ENCODE measurements at places on chromosomes 3 and 15.

GRCh38 chr3:37324850-37325321 is 150.5 kb upstream of the LRRFIP2 start:
- DNase-seq = no peak

DNA sequence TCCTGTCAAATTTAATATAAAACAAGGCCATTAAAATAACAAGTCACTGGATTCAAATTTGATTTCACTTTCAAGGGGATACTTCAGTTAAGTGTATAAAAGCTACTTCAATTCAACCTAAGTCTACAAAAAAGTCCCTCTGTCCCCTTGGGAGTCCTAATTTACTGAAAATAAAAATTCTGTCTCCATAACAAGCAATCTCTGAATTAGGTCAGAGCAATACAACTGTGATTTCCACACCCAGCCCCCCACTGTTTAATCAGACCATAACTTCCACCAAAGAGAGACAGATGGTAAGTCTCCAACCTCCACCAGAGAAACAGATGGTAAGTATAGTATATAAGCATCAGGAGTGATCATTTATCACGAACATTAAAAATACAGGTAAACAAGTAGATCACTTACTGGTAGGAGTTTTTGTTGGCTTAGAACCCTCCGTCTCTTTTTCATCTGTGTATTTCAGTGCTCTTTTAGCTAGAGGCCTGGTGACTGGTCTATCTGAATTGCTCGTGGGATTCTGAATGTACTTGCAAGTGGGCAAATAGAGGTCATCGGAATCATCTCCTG is 12.1 kb downstream of the SGO1 start:
- no peak for DNase-seq

GRCh38 chr3:42149975-42150374 is 58.8 kb downstream of the TRAK1 start:
- DNase-seq = no peak

GRCh38 chr3:96449346-96449745 is 365.0 kb upstream of the EPHA6 start:
- DNase-seq = no peak

DNA sequence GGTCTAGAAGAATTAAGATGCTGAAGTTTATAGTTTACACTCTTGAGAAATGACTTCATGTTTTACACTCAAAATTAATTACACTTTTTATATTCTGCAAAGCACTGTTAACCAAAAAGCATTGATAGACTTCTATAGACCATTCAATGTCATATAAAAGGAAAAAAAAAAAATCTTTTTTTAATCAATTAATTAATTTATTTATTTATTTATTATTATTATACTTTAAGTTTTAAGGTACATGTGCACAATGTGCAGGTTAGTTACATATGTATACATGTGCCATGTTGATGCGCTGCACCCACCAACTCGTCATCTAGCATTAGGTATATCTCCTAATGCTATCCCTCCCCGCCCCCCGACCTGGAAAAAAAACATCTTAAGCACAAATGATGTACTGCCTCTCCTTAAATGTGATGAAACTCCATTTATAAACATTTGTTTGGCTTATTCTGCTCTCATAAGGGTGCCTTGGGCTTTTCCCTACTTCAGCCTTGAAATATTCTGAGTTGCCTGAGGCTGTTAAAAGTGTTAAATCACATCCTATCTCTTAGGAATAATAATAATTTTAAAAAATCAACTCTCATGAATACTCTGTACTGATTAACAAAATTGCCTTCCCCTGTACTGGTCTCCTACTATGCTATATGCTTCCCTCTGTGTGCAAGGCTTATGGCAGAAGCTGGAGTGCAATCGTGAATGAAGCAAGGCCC is 466.9 kb downstream of the SOX2 start:
- DNase-seq = no peak

GRCh38 chr3:4358273-4358672 is 55.1 kb downstream of the SETMAR start:
- DNase-seq = no peak

GRCh38 chr15:83612898-83613635 is 40.9 kb upstream of the ADAMTSL3 start:
- DNase-seq = no peak

- no peak for DNase-seq
Measured at GRCh38 chr3:117355566-117355965, 646.0 kb downstream of the TUSC7 start.

DNA sequence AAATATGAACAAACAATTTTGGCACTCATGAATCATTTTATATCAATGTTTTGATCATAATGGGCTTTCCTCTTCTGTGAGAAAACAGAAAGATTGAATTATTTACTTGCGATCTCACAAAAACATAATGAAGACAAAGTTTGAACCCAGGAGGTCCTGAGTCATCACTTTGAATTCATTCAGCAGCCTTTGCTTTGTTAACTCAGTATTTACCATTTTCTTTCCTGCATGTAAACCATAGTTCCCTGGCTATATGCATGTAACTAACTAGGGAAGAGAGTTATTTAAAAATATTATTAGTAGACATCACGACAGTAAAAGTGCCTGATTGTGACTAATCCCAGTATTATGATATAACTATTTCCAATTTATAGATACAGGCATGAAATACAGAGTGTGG is 1026.2 kb downstream of the PLOD2 start:
- no peak for DNase-seq

DNA sequence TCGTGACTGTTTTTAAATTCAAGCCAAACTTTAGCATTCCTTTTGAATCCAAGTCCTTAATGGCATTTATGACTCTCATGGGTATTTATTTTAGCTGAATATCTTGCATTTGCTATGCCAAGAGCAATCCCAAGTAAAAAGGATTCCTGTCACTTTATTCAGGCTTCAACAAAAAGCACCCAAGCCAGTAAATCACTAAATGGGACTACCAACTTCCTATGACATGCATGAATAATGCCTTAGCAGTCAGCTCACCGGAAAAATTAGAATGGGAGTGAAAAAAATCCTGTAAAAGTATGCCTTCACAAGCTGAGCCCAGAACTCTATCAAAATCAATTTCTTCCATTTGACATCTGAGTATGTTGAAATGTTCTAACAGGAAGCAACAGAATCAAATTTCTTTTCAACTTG is 1297.9 kb downstream of the ROBO2 start:
- no peak for DNase-seq

DNA sequence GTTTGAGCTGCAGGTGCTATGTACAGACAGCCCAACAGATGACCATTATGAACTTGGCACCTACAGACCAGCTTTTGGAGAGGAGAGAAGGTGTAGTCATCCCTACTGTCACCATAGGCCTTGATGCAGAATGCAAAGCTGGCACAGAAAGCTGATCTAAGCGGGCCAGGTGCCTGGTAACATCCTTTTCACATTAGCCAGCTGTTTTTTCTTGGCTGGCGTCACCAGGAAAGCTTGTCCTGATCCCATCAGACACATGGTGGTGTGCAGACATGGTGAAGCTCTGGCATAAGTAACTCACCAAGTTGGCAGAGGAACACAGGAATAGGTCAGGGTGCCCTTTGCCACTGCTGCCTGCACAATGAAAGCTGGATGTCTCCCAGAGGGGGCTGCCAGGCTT is 97.2 kb upstream of the MB21D2 start:
- no peak for DNase-seq

DNA sequence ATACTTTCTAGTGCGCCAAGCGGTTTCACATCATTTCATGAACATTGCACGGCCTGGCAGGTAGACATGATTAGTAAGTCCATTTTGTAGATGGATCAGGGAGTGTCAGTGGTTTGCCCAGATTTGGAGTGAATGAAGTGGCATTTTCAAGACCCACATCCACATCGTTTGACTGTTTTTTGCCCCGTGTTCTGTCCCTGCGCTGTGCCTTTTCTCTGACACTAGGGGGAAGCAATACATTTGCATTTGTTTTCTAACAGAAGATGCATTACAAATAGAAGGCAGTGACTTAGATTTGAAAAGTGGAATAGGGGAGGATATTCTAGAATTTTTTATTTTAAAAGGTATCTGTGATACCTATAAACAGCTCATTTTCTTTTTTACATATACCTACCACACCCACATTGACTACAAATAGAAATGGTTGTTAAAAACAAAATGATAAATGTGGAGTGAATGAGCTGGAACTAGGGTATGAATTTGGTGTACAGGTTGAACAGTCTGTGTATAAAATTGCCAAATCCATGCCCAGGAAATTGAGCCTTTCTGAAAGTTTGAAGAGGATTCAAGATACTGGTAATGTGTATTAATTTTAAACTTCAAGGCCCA is 98.0 kb downstream of the USP13 start:
- no peak for DNase-seq

- DNase-seq = no peak
Measured at GRCh38 chr15:65336493-65337435, 32.3 kb downstream of the RNU5B-1 start.

DNA sequence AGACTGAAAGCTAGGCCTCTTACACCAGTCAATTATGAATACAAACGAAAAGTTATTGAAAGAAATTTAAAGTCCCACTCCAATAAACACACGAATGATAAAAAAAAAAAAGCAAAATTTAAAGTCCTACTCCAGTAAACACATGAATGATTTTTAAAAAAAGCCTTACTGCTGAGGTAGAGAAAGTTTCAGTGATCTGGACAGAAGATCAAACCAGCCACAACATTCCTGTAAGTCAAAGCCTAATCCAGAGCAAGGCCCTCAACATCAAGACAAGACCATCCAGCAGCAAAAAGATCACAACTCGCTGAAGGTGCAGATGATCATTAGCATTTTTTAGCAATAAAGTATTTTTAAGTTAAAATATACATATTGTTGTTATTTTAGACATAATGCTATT is 95.6 kb upstream of the LIPC start:
- DNase-seq = no peak

DNA sequence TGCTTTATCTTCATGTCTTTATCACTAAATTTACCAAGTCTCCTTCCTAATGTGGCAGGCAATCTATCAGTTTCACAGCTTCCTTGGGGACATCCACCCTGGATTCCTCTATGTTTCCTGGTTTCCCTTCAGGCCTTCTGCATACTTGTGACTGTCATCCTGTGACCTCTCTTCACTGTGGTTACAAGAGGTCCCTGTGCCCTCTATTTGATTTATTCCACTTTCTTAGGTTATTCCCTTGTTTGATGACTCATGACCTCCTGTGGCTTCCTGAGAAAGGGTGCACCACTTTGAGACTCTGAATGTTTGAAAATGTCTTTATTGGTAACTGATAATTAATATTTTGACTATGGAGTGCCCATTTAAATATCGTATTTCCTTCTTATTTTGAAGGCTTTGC is 60.5 kb upstream of the KY start:
- DNase-seq = no peak

DNA sequence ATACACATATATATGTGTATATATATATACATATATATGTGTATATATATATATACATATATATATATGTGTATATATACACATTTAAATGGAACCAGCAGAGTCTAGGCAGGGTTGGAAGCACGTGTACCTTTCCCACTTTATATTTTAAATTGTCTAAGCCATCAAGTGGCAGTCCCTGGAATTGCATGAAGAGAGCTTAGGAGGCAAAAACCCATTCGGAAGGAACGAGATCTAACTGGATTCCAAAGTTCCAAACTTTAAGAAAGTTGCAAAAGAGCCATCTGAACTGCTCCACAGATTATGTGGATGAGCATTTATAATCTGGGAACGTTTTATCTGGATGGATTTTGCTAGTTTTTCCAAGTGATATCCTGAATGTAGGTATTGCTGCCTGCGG is 186.5 kb downstream of the FOXP1 start:
- DNase-seq = no peak

GRCh38 chr3:173397161-173398110 is at the start of gene NLGN1:
Gene NLGN1 (plus strand): TSS chr3:173397744.
- no peak for DNase-seq

DNA sequence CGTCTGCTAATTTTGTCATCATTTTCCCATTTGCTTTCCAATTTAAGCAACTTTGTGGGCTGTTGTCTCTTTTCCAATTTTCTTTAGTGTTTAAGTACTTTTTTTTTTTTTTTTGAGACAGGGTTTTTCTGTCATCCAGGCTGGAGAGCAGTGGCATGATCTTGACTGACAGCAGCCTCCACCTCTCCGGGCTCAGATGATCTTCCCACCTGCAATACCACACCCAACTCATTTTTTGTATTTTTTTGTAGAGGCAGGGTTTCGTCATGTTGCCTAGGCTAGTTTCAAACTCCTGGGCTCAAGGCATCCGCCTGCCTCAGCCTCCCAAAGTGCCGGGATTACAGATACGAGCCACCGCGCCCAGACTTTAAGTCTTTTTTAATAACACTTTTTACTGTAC is 26.2 kb upstream of the EIF4A2 start:
- DNase-seq = no peak

GRCh38 chr3:72818092-72818773 is 30.0 kb downstream of the SHQ1 start:
- no peak for DNase-seq

- DNase-seq = no peak
Measured at GRCh38 chr15:42077689-42078088, 16.7 kb downstream of the PLA2G4D start.

GRCh38 chr3:71229905-71230657 is 353.4 kb downstream of the FOXP1 start:
- DNase-seq = no peak

- no peak for DNase-seq
Measured at GRCh38 chr3:32934150-32934742, 17.2 kb upstream of the CCR4 start.

DNA sequence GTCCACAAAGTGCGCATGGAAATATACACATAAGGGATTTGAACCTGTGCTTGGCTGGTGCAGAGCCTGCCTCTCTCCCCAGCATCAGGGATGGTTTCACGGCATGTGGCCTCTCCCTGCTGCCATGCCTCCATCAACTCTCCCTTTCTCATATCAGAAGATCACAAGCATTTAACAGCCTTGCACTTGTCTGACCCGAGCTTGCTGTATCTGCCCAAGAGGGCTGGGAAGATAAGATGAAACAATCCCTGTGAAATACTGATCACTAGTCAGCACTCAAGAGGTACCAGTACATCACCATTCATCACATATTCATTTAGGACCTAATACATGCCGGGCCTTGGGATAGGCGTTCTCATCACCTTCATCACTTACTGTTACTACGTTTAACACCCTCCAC is 107.6 kb upstream of the ARHGEF3 start:
- no peak for DNase-seq

GRCh38 chr15:48966595-48967301 is 3.0 kb upstream of the SHC4 start:
- no peak for DNase-seq

DNA sequence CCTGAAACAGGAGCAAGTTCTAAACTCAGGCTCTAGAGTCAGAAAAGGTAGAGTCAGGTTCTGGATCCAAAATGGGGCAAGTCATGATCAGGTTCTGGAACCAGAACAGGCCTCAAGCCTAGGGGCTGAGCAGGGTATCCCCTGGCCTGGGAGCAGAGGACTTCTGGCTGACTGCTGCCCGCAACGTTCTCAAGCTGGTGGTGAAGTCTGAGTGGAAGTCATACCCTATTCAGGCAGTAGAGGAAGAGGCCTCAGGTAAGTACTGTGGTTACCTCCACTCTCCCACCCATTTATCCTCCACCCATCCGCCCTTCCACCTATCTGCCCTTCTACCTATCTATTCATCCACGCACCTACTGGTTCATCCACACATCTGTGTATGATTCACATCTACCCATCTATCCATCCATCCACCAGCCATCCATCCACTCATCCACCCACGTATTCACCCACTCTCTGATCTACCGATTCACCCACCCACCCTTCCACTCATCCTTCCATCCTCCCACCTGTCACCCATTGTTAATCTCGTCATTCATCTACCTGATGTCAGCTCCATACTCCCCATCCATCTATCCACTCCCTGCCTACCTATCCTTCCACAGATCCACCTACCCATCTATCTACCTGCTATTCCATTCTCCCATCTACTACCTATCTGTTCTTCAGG is 8.7 kb downstream of the TTLL3 start:
- no peak for DNase-seq
